ENCODE measurements at places on chromosomes 5 and 9.

- DNase-seq, result no peak
Measured at GRCh38 chr9:135611142-135611874, 28.0 kb downstream of the GLT6D1 start.

DNA sequence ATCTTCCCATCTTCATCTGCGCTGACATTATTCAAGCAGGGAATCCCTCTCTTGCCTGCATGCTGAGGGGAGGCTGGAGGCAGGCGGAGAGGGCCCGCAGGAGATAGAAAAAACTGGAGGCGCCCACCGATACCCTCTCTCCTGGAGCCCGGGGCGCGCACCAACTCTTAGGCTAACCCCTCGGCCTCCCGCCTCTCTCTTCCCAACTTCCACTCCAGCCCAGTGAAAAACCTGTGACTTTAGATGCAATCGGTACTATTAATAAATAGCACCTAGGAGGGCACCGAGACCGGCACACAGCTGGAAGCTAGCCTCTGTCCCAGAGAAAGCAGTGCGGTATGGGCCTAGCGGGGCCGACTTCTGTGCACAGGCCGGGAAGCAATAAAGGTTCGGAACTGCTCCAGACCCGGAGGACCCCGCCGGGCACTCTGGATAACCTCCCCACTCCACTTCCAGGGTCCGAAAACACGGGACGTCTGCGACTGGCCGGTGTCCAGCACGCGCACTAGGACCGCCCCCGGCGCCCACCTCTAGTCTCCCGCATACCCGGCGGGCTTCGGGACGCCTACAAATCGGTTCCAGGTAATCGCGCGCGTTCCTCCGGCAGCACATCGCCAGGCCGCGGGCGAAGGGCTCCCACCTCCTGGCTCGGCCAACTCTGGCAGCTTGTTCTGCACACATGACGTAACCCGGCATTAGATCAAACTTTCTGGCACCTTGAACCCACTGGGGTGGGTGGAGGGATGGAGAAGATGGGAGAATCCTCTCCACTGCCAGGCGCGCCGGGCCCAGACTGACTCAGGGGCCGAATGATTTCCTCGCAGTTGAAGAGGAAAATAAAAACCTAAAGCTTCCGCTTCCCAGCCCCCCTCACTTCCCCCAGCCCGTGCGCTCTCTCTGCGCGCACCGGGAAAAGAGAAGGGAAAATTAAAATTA lies 1.4 kb downstream of the EFNA5 start:
- DNase-seq, result no peak

- no peak for DNase-seq
Measured at GRCh38 chr5:150651382-150651781, 9.7 kb upstream of the MYOZ3 start.

- no peak for DNase-seq
Measured at GRCh38 chr5:125134216-125135081, 388.0 kb upstream of the ZNF608 start.
